ENCODE measurements at places on chromosomes 1 and 21.

DNA sequence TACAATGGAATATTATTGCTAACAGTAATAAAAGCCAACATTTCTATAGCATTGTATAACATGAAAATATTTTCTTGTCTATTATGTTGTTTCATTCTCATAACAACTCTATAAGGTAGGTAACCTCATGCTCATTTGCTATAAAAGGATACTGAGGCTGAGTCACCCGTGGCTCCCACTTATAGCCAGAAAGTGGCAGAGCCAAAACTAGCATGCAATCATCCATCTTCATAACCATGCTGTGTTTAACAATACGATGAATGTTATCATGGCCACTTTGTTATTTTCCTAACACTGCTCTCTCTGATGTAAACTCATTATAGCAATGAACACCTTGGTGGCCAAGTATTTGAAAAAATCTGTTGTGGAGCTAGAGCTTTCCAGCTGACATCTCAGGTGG, 80.8 kb upstream of the JUN start:
- DNase-seq = no peak

- DNase-seq = no peak
These were observed 62.8 kb downstream of the DYRK1A start for GRCh38 chr21:37429356-37429755.

GRCh38 chr1:40105028-40105427, 8.0 kb upstream of the PPT1 start:
- DNase-seq = no peak

GRCh38 chr21:30480145-30480544, at the start of gene KRTAP19-1:
TSS of gene KRTAP19-1 (minus strand) at chr21:30480367. CDS start at chr21:30480317, 50 bp downstream.
- DNase-seq = no peak

Measured in activated CD4-positive, CD25-positive, alpha-beta regulatory T cell (primary cell).